ENCODE measurements at places on chromosomes 16 and 17.

DNA sequence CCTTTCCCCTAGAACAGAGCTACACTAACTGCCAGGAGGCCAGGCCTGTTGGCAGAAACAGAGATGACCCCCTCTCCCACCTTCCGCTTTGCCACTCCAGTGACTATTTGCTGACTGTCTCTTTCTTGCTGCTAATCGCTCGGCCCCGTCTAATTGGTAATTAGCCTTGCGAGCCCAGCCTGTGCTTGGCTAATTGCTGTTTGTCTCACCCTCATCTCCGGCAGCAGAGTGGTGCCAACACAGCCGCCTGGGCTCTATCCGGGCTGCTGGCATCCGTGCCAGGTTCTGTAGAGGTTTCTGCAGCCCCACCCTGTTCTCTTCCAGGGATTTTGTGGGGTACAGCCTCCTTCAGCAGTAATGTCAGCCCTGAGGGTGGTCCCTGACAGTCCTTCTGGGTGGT, 27.4 kb upstream of the PHB1 start:
- DNase-seq: no peak

DNA sequence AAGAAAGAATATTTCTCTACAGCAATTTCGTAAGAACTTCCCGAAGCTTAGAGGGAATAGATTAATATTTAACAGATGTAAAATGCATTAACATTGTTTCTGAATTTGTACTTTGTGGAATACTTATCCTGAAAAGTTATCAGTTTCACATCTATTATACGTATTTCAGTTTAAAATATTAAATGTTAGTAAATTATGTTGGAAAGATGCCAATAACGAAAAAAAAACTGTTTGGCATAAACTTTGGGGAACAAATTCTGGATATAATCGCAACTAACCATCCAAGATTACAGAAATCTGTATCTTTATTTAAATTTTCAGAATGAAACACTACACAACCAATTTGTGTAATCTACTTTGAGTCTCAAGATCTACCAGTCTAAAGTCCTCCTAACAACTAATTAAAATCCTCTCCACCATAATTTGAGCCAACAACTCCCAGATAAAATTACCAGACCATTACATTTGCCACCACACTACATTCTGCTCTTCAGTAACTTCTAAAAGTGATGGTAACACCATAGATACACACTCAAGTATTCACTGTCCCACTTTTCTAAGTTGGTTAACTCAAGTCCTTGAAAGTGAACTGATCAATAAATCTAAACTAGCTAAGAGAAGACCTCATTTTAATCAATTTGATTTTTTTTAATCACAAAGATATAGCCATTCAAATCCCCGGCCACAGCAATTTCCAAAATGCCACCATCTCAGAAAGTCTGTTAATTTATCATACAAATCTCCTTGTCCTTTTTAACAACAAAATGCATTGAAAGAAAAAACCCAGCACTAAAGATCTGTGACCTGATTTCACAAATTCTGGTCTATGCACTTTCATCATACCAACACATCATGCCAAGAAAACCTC, 2.0 kb downstream of the SIAH1 start:
- no peak for DNase-seq

DNA sequence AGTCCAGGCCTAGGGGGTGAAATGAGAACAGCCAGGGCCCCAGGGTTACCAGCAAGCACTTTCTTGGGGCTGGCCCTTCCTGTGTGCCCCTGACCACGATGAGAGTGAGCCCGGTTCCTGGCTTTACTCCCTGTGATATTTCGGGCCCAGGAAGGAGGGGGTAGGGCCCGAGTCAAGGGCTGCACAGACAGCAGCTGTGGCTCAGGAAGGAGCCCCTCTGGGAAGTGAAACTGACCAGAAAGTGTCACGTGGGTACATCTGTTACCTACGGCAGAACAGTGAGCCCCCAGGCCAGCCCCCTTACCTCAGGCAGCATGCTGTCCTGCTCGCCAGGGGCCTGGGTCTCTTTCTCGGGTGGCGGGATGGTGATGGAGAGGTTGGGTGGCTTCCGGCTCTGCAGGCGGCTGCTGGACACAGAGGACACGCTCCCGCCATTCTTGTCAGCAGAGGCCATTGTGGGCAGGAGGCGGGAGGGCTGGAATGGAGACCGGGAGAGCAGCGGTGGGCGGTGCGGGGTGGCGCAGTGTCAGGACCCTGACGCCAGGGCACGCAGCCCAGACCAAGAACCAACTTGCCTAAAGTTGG, 13.8 kb downstream of the AANAT start:
- DNase-seq: no peak

DNA sequence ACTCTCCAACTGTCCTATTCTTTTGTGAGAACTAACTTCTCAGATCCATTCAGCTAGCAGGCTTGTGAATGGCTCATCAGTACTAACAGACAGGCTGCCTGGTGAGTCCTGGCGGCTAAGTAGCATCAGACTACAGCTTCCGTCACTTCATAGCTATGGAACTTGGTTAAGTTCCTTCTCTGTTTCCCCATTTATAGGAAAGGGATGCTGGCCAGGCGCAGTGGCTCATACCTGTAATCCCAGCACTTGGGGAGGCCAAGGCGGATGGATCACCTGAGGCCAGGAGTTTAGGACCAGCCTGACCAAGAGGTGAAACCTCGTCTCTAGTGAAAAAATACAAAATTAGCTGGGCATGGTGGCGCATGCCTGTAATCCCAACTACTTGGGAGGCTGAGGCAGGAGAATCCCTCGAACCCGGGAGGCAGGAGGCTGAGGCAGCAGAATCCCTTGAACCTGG, 49.9 kb upstream of the TANGO6 start:
- no peak for DNase-seq

DNA sequence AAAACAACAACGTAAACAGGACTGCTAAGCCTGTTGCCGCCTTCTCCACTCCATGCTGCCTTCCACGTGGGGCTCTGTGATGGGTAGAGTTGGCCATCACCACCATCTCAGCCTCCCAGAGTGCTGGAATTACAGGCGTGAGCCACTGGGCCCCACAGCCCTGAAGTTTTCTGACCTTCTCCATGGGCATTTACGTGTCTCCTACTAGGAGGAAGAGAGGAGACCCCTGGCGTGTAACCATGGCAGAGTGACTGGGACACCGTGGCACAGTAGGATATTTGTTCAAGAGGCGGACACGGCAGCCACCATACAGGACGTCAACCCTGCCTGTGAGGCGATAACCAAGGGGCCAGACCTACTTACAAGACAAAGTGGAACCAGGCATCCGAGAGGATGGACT, 31.1 kb downstream of the TRPV3 start:
- no peak for DNase-seq

- no peak for DNase-seq
These were observed 8.6 kb upstream of the MYH2 start for GRCh38 chr17:10558049-10558448.

- DNase-seq: no peak
These were observed 6.7 kb downstream of the FOXL1 start for GRCh38 chr16:86584726-86585721.

DNA sequence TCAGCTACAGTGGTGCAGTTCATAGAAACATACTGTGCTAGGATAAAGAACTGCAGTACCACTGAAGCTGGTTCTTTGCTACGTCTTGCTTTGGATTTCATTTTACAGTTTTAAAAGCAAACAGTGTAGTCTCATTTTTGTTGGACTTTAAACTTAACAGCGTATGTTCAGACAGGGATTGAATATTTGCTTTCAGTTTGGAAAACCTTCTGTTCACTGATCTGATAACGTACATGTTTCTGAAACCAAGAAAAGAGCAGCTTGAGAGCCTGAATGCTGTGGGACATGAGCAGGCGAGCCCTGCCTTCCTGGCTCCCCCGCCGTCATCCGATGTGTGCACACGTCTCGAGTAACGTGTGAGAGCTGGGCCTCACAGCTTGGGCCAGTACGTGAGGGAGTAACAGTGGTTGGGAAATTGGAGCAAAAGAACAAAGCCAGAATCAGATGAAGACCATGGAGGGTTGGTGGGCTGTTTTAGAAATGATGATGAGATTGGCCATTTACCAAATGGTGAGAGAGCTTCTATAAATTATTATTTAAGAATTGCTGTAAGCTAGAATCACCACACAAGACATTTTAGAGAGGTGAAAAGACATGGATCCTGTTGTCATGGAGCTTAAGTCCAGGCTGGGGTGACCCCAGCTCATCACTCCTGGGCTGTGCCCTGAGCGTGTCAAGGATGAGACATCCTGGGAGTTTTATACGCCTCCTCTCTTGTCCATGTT, 20.8 kb upstream of the CLEC18C start:
- DNase-seq: no peak

- DNase-seq: no peak
These were observed 54.9 kb upstream of the GNG13 start for GRCh38 chr16:855471-855870.

DNA sequence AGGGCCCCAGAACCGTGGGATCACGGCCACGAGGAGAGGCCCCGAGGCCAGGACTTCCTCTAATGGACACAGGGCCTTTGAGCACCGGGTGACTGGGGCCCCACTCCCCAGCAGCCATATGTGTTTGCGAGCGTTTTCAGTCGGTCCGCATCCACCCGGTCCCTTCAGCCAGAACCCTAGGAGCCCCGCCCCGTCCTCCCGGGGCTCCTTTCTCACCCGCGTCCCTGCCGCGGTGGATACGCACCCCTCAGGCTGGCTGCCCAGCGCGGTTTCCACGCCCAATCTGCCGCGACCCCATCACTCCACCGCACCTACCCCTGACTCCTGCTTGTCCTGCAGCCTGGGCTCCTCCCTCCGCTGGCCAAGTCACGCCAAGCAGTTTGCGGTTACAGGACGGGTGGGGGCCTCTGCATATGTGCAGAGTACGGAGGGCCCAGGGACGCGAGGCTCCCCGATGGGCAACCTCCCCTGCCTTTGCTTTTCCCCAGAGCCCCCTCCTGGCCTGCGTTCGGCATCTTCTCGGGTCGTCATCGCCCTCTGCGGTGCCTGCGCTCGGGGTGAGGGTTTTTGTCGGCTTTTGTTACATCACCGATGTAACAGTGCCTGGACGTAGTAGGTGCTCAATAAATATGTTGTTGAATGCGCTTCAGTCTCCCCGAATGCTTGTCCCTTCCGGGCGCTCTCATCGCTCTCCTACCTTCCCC, 1.0 kb upstream of the TTYH2 start:
- DNase-seq: no peak

DNA sequence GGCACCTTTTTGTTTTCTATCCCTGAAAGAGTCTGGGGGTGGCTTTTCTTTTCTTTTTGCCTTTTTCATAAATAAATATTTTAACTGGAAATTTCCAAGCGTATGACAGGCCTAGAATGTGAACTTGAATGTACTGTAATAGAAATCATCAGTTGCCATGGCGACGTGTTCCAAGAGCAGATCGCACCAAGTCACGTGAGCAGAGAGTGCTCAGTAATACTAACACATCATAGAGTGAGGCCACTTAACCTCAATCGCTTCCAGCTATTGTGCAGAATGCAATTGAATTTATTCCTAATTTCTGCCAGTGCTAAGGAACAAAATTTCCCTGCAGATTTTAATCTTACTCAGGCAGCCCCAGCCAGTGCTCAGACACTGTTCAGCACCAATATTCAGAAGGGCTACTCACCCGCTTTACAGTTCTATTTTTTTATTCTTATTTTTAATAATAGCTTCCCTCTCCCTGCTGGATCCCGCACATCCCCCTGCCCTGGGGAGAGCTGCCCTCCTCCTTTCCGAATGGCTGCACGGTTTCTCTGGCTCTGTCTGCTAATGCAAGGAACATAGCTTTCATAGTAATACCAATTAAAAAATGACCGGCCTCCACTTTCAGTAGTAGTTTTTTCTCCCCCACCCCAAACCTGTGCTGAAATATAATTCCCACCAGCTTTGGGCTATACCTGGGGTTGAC, 26.2 kb upstream of the PMFBP1 start:
- DNase-seq: no peak

DNA sequence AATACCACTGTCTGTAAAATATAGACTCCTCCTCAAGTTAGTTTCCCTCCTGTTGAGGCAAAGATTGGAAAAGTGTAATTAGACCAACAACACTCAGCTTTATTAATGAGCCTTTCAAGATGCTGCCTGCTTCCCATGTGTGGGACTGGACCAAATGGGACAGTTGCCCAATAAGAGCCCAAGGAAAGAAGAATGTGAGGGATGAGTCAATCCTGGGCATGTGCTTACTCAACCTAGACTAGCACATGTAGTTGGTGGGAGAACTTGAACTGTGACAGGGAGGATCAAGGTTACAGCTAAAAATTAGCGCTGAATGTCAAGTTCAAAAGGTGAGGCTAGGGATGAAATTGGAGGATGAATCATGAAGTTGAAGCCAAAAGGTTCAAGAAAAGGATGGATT, 435.5 kb downstream of the CA10 start:
- DNase-seq: no peak

- DNase-seq: no peak
These were observed 14.4 kb downstream of the EPOP start for GRCh38 chr17:38660097-38661025.

DNA sequence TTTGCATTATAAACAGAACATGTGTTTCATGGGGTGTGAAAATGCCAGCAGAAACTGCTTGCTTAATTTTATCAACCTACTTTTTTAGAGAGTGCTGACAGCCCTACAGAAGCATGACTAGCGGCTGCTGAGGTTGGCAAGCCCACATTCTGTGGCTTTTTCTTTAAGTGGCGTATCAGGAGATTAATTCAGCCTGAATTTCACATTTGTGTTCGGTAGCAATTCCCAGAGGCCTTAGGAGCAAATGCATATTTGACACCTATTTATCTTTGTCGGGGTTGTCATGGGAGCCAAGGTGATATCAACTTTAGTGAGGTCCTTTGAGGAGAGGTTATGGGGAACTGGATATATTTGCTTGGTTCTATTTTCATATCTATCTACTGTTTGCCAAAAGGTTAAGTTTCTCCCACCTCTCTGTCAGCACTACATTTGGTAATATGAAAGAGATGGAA, 140.9 kb downstream of the KCNJ2 start:
- DNase-seq: no peak

DNA sequence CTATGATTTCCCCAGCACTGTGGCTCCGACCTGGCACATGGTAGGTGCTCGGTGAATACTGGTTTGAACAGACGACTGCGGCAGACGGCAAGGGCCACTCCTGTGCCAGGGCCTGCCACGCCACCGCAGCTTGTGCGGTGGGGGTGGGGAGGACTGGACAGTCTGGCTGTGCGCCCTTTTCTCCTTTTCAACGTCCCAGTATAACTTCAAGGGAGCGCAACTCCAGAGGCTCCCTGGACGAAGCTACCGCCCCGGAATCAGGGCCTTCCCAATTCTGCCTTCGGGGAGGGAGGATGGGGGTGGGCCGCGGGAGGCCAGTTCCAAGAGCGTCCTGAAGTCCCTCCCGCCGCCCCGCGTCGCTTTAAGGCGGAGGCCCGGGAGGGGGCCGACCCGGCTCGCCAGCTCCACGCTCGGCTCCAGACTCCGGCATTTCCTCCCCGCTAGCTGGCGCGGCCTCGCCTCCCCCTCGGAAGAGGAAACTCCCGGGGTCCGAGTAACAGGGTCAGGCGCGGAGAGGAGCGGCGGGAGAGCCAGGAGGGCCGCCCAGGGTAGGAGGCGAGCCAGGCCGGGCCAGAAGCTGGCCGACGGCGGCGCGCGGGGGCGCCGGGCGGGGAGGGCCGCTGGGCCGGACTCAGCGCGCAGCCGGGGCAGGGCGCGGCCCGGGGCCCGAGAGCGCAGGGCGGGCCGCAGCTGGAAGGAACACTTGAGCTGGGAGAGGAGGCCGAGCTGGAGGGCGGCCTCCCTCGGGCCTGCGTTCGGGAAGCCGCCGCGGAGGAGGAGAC, at the start of gene ITPRIPL2:
TSS of gene ITPRIPL2 (plus strand) at position 388 of the 782 bp plus-strand sequence. CDS start 498 bp downstream, outside the sequence.
- peak; percentile 95 for DNase-seq

All from coronary artery (tissue), 2 donors.